ENCODE measurements at places on chromosomes 7 and 10.

DNA sequence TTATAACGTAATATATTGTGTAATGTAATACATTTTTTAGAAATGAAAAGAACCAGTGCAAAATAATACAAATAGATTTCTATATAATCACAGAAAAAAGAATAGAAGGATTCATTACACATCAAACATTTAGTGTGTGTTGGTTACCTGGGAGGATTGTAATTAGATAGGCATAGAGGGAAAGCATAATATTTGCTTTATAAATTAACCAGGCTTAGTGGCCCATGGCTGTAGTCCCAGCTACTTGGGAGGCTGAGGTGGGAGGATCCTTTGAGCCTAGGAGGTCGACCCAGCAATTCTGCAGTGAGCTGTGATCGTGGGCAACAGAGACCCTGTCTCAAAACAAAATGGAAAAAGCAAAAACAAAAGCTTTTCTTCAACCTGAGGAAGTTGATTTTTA is 5.0 kb upstream of the CNOT4 start:
- no peak for DNase-seq

- DNase-seq: no peak
Observed at GRCh38 chr7:87217983-87218653, 1.4 kb downstream of the TMEM243 start.

GRCh38 chr10:128713874-128714570 is 587.8 kb upstream of the MKI67 start:
- no peak for DNase-seq

DNA sequence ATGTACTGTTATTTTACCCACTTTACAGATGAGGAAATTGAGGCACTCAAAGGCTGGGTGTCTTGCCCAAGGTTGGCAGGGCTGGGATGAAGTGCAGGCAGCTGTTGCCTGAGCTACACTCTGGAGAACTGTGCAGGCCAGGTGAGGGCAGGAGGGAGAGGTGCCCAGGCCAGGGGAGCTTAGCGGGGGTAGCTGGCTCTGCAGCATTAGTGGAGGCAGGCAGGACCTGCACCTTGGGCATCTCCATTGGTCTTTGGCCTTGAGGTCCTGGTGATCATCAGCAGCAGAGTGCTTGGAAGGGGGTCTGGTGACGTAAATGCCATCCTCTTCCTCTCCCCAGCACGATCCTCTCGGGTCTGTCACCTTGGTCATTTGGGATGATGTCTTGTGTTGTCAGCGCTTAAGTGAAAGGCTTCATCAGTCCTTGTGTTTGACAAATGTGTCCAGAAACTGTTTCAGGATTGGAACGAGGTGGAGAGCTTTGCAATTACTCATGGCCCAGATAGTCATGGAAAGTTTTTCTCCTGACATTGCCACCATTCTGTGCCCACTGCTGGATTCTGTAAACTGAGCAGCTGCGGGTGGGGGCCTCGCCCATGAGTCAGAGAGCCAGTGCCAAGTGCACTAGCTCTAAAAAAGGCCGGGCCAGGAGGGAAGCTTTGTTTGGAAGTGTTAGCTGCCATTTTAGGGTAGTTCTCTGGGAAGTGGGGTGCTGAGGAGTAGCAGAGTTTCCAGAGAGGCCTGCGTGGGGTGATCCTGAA is 47.6 kb downstream of the TSPAN15 start:
- no peak for DNase-seq

GRCh38 chr7:12119620-12120303 is 91.3 kb upstream of the TMEM106B start:
- DNase-seq: no peak

Data from activated CD8-positive, alpha-beta memory T cell treated with anti-CD3 and anti-CD28 coated beads for 1 hour (primary cell).